ENCODE measurements at places on chromosomes 12 and 14.

DNA sequence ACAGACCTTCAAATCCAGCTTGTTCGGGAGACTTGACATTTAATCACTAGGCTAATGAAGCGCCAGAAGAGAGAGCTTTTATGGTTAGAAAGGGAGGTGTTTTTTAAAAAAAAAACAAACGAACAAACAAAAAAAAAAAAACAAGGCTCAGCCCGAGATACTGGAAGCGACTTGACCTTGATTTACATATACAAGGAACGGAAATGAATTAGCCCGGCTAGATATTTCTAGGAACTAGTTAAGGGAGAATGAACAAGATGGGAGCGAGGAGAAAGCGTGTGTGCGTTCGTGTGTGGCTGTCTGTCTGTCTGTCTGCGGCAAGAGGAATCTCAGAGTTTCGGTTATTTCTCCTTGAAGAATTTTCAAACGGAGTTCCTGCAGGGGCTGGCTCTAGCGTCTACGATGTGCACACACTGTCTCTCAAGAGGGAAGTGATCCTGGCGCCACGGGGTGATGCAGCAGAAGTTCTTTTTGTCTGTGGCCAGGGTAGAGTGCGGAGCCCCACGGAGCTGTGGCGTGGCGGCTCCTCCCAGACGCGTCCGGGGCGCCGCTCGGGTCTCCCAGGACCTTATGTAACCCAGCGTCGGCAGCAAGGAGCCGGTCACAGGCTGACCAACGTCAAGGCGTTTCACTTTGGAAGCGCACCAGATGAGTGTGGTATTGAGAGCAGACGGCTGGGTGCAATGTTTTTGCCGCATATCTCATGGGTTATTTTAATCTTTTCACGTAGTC is 18.8 kb downstream of the SOCS2 start:
- DNase-seq: peak; percentile 23

- no peak for DNase-seq
Observed at GRCh38 chr12:59833408-59833807, 237.6 kb downstream of the SLC16A7 start.

- DNase-seq: no peak
Observed at GRCh38 chr12:92690601-92691000, 12.2 kb upstream of the PLEKHG7 start.

DNA sequence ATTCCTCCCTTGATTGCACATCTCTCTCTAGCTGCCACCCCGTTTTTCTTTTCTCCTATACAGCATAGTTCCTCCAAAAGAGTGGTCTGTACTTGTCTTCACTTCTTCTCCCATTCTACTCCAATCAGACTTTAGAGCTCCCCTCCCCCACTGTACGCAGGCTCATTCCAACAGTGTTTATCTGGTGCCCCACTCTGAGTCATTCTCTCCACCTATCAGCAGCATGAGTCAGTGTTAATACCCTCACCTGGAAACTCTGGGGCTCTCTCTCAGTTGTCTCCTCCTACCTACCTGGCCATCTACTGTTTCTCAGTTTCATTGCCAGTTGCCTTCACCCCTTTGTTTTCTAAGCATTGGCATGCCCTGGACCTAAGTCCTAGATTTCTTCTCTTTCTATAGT is 175.1 kb upstream of the ARHGAP5 start:
- peak; percentile 6 for DNase-seq

DNA sequence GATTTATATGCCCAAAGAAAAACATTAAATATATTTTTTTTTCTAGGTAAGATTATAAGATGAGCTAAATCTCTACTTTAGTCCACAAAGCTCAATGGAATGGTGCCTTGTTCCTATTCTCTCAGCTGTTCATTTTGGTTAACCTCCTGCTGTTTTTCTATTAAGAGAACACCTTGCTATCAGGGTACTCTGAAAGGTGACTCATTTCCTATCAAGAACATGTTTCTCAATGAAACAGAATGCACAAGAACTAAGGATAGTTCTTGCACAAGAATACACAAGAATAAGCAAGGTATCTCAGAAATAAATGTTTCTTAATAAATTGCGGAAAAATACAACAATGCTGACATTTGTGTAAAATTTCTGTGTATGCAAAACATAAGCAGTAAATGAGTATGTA is 14.1 kb downstream of the ABCD2 start:
- DNase-seq: no peak

- no peak for DNase-seq
Observed at GRCh38 chr12:20142956-20143355, 225.4 kb upstream of the PDE3A start.

GRCh38 chr12:66884091-66884490 is 205.2 kb upstream of the GRIP1 start:
- no peak for DNase-seq

- DNase-seq: no peak
Observed at GRCh38 chr12:117506333-117506732, 144.9 kb upstream of the NOS1 start.

- no peak for DNase-seq
Observed at GRCh38 chr12:129971721-129972120, 67.9 kb upstream of the TMEM132D start.

GRCh38 chr12:56948457-56948777 is 9.0 kb downstream of the RDH16 start:
- DNase-seq: no peak

DNA sequence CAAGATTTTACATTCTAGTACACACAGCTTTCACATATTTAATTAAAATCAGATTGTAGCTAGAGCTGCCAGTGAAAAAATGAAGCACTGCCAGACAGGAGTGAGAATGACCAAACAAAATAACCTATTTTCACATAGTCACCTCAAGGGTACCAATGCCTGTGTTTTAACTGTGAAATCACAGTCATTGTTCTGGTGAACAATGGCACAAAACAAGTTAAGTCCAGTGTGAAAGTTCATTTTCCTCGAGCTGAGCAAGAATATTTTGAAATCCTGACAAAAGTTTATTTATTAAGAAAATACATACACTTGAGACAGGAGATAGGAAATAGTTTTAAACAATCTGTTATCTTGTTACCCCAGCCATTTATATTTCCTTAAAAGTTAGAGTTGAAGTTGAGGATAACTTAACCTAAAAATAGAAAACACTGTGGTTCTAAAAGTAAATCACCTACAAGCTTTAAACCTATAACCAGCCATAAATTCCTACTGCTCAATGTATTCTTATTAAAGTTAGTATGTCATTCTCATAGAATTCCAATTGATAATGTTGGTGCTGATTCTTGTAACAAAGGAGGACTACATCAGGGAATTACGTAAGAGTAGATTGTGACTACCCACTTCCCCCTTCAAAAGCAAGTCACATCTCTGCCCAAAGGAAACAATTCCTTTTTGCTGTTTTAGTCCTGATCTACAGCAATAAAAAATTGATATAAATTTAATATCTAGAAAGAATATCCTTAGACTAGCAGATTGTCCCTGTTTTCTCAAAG is 15.9 kb downstream of the DENND5B start:
- no peak for DNase-seq

GRCh38 chr12:43338848-43339526 is 213.0 kb downstream of the ADAMTS20 start:
- DNase-seq: no peak

- DNase-seq: no peak
Observed at GRCh38 chr12:11622876-11623281, 26.6 kb upstream of the ETV6 start.

DNA sequence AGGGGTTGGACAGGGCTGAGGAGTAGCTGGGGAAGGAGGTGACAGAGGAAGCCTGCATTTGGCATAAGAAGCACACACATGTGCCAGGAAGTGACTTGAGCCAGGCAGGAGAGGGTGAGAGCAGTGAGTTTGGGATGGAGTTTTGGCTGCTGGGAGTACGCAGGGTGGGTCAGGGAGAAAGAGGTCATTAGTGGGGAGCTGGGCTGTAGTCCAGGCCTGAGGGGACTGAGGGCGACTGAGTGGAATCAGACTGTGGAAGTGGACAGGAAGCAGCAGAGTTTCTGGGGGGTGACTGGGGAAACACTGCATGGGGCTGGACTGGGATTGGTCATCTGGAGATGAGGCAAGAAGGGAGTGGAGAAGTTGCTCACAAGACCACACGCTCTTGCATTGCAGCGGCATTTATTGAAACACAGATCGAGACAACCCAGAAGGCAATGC is 7.6 kb downstream of the KRT85 start:
- DNase-seq: no peak

DNA sequence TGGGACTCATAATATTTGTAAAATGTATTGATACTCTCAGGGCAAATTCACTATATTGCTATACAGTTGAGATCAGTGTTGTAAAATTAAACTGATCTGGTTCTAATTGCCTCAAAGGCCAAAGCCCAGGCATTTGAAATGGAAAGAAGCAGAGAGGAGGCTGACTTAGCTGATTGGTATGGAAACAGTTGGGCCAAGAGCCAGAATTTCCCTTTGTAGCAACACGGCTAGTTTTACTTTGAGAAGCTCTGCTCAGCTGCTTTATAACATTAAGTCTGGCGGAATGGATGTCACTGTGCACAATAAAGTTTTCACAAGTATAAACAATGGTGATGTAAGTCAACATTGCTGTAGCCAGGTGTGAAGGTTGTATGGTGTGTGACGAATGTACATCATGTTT is 186.4 kb downstream of the MSRB3 start:
- no peak for DNase-seq

- DNase-seq: no peak
Observed at GRCh38 chr14:94098326-94098992, 12.1 kb upstream of the IFI27 start.

- DNase-seq: no peak
Observed at GRCh38 chr14:104394409-104394851, 185.1 kb upstream of the C14orf180 start.

GRCh38 chr12:48601013-48601756 is 31.3 kb upstream of the LALBA start:
- DNase-seq: no peak

DNA sequence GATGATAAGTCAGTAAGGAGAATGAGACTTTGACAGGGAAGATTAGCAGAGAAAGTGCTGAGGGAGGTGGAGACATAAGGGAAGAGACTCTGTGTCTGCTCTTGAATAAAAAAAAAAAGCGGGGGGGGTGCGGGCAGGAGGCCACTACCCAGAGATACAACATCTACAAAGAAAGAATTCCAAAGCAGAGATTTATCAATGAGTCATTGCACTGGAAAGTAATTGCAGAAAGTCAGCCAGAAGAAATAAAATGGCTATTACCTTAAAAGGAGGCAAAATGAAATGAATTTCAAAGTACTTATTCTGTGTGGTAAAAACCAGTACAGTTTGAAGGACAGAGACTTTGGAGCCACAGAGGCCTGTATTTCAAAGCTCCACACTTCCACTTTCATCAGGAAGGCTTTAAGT is 267.1 kb upstream of the PRKD1 start:
- no peak for DNase-seq

All from stimulated activated CD4-positive, alpha-beta T cell treated with anti-CD3 and anti-CD28 coated beads, Interleukin-1b, Interleukin-23, amount 100 ng/mL, for 48 hours (primary cell).